NCI-H510A treated with DMSO at 0.1 percent for 48 hours (cell line): ENCODE measurements at places on chromosomes 2 and 18.
A peak's percentile ranks its signal among the peaks of the same experiment; 100 is the strongest.

- DNase-seq = no peak
These were observed 54.8 kb downstream of the TMEM18 start for GRCh38 chr2:622357-622756.

DNA sequence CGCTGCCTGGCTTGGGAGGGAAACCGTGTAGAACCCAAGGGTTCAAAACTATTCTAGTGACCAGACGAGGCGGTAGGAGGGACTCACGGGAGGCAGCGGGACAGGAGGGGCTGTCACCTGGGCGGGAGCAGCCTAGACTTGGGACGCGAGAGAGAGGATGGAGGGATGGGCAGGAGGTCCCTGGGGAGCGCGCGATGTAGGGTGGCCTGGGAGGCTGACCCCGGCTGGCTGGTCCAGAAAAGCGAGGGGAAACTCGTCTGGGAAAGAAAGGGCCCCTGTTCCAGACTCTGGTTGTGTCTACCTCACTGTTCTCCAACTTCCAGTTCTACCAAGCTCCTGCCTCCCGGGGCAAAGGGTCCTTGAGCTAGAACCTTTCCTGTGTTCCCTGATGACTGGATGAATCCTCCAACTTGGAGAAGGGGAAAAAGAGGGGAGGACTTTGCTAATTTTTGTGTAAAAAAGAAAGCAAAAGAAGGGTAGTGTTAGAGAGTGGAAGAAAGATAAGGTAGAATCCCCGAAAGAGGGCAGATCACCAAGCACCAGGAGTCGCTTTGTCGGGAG lies 1.4 kb downstream of the DOK6 start:
- DNase-seq = peak; percentile 84

GRCh38 chr18:61025596-61025995 lies 307.6 kb upstream of the CDH20 start:
- no peak for DNase-seq

DNA sequence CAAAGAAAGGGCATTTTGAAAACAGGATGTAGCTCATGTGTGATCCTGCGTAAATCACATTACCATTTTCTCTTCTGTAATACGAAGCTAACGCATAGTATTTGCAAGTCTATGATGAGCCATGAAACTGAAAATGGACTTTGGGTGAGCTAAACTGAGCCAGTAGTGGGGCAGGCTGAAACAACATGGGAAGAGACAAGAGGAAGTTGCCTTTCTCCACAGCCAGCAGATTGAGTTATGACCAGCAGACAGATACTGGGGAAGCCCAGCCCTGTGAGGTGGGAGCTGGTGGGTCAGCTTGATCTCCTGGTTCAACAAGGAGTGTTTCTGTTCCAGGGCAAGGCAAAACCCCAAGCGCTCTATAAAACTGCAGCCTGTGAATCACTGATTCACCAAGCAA lies 11.8 kb downstream of the CYRIA start:
- DNase-seq = no peak

DNA sequence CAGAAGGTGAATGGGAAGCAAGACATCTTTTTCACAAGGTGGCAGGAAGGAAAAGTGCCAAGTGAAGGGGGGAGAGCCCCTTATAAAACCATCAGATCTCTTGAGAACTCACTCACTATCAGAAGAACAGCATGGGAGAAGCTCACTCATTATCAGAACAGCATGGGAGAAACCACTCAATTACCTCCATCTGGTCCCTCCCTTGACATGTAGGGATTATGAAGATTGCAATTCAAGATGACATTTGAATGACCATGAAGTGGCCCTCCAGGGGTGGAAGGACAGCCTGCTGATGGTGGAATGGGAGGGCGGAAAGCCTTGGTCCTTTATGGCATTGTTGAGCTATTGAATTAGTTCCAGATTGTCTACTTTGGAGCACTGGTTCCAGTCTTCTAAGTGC lies 413.0 kb upstream of the MEX3C start:
- peak; percentile 35 for DNase-seq

GRCh38 chr18:51767293-51767692 lies 569.8 kb upstream of the MEX3C start:
- DNase-seq = no peak

DNA sequence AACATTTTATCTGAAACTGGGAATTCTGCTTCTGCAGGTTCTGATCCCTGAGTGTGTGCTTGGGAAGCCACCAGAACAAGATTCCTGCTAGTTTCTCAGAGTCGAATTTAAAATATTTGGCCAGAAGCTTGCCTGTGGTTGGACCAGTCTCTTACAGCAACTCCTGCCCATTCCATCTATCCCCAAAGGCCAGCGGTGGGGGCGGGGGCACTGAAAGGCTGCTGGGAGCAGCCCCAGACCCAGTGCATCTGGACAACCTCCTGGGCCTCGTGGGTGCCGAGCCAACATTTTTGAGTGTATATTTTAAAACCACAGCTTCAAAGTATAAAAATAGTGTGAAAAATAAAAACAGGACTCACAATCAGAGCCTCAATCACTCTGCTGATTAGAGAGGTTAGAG lies 38.6 kb upstream of the ZFP36L2 start:
- no peak for DNase-seq

DNA sequence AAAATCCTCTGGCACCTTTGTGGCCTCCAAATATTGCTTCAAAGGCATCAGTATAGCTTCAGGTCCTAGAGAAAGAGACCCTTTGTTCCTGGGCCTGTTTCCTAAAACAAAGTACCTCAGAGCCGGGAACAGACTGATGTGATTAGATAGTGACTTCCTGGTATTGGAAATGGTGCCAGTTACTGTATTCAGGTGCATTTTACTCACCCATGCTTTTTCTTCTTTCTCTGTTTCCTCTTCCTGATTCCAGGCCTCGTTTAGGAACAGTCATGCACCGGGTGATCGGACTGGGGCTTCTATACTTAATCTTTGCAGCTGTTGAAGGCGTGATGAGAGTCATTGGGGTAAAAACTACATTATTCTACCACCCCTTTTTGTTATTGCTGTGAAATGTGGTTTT lies 34.3 kb downstream of the TMEM87B start:
- DNase-seq = no peak

DNA sequence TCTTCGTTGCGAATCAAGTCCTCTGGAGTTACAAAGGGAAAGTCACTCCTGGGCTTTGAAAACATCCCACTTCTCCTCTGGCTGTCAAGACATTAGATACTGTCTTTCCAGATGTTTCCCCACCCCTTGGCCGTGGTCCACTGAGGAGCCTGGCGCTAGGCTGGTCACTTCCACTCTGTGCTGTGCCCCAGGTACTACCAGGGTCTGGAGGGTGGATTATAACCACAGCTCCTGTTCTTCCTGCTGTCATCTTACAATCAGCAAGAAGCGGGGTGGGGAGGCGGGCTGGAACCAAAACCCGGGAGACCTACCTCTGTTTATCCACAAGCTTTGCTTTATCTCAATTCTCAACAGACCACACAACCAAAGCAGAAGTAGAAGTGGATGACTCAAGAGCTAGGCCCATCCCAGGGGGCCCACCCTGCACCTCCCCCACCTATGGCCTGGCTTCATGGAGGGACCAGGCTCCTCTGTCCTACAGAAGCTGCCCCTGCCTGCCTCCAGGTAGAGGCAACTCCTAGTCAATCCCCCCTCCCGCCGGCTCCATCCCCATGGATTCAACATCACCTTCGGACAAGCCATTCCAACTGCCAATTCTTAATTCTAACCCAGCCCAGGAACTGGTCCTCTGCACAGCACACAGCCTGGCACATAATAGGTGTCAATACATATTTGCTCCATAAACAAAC lies 17.8 kb downstream of the SMAD7 start:
- DNase-seq = no peak

DNA sequence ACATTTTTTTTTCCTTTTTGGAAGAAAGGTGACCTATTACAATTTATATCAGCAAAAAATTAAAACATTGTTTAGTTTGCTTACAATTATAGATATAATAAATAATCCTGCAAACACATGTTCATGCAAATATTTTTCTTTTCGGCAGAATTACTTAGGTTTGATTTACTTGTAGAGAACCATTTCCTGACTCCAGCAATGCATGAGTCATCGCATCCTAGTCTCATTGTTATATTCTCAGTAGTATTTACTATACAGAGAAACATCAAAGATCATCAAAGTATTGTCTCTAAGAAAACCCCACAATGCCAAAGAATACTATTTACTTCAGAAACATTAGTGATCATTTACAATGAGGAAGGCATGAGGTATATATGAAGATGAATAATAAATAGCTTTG lies 40.4 kb upstream of the MTIF2 start:
- no peak for DNase-seq

- DNase-seq = no peak
These were observed 381.4 kb downstream of the RAD51AP2 start for GRCh38 chr2:17136877-17137276.

DNA sequence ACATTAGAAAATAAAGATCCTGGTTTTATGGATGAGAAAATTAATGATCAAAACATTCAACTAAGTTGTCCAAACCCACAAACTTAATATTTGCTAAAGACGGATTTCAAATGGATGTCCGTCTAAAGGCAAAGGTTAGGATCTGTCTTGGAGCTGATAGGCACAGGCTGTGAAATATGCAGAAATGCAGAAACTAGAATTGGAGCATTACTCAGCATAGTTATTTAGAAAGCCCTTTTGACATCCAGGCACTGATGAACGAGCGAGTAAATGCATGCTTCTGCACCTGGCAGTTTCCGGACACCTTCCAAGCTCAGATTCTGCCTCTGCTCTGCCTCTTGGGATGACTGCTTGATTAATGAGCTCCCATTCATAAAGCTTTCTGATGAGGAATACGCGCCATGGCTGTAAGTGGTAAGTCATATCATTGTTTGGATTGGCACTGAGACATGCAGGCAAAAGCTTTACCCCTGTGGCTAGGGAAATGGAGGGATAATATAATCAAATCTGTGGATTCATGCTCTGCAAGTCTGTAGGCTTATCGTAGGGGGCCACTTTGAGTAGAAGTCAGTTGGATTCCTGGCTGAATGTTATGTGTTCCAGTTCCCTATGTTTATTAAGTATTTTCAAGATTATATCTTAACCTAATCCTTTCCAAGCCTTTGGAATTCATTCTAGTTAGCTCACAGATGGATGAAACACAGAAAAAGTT lies 2176.3 kb upstream of the CELF4 start:
- DNase-seq = peak; percentile 95

GRCh38 chr18:3468066-3468705 lies 18.2 kb downstream of the TGIF1 start:
- no peak for DNase-seq

DNA sequence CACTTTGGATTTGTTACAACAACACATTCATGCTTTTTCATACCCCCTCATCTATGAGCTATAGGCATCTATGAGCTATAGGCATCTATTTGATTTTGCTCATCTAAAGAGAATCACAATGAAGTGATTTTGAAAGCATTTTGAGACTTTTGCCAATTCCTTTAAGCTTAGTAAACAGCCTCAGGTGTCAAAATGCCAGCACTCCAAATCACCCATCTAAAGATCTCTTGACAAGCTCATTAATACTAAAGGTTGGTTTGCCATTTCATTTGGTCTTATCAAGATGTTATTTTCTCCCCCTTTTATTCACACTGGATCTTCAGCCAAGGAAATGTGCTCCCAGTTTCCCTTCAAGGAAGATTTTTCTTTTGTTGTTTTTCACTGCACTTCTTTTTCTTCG lies 110.7 kb upstream of the TLK1 start:
- no peak for DNase-seq

- no peak for DNase-seq
These were observed 1334.4 kb upstream of the CELF4 start for GRCh38 chr18:38900031-38900430.

DNA sequence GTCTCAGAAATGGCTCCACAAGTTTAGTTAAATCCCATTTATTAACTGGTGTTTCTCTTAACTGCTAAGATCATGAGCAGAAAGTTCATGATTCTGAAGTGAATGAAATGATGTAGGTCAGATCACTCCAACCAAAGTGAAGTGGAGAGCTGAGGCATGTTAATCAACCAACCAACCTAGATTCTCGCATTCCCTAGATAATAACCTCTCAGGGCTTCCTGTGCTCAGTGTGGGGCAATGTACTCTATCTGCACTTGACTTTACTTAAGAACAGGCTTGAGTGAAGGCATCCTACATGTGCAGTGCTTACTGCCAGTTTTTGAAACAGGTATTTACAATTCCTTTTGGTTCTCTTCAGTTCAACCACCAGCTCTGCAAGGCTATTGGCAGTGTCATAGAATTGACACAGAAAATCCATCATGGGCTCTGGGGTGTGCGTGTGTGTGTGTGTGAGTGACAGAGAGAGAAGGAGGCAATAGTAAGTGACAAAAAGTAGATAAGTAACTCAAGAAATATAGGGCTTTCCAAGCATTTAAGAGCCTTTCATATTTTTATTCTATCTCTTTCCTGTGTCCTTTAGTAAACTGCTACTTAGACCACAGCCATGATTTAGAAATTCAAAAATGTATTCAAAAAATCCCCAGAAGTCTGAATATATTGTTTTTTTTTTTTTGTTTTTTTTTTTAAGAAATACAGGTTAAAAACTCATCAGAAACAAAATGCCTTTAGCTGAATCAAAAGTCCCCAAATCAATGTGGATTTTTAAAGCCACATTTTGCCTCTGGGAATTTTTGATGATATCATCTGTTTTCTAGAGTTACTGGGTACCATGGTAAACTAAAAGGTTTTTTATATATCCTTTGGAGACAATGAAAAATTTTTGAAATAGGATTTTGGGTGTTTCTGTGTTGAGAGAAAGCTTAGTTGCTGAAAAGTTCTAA lies 28.6 kb downstream of the DOCK10 start:
- no peak for DNase-seq

DNA sequence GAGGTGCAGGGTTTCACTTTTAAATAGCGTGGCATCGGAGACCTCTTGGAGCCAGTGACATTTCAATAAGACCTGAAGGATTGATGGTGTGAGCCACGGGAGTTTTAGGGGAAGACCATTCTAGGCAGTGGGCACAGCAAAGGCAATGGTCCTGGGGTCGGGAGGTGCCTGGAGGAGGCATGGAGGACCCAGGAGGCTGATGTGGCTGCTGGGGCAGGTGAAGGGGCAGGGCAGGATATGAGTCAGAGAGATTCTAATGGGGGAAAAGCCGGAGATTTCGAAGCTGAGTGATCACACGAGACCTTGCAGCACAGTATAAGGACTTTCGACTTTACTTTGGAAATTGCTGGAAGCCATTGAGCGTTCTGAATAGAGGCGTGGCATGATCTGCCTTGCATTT lies 79.6 kb upstream of the KCNE4 start:
- DNase-seq = no peak

- no peak for DNase-seq
These were observed 61.2 kb downstream of the CTNNA2 start for GRCh38 chr2:79573895-79574674.
